ENCODE measurements at places on chromosomes 3 and 15. TPM values are rescaled to one million over a fixed set of nuclear protein-coding genes. Genes with fewer than 3 reads are reported as not detected.

CRYGS gene
- 4.0 TPM for total RNA-seq

FAM227B gene
- 5.1 TPM for total RNA-seq

IGSF11 gene
- total RNA-seq: 14.8 TPM

GRCh38 chr15:55907797-55908196, 85.6 kb downstream of the NEDD4 start:
- no peaks in the 10 kb centered on the region for H3K4me1 ChIP-seq
- H3K27ac ChIP-seq: peak overlapping the region; percentile 38
- H3K36me3 ChIP-seq: no peaks in the 10 kb centered on the region
- H3K27me3 ChIP-seq: no peaks in the 10 kb centered on the region

DNA sequence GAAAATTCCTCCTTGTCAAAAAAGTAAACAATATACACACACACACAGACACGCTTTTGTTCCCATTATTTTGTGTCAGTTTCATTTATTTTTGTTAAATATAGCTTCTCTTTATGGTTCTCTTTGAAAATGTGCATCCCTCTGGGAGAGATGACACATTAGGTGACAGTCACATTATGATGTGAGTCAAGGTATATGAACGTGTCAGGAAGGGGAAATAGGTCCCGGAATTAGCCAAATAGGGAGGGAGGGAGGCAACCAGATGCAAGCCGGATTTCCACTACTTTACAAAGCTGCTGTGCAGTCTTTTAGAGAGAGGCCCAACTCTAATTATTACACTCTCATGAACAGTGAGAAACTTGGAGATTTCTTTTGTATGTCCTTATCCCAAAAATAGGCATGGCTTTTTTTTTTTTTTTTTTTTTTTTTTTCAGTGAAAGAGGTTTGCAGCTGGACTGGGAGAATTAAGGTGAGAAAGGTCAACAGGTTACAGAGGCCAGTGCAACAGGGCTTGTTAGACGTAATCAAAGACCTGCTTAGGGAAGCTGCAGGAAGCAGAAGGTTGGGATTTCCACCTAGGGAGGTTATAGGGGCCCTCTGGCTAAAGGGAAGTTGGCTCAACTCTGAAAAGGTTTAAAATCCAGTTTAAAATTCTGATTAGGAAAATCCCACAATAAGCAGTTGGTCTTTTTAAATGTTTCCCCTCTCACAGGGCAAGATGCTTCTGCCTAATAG, 240.5 kb upstream of the UBE2E1 start:
- H3K27ac ChIP-seq: no peak overlapping the region
- H3K36me3 ChIP-seq: no peaks in the 10 kb centered on the region
- H3K4me1 ChIP-seq: no peaks in the 10 kb centered on the region
- no peak for DNase-seq
- H3K27me3 ChIP-seq: no peaks in the 10 kb centered on the region

DNA sequence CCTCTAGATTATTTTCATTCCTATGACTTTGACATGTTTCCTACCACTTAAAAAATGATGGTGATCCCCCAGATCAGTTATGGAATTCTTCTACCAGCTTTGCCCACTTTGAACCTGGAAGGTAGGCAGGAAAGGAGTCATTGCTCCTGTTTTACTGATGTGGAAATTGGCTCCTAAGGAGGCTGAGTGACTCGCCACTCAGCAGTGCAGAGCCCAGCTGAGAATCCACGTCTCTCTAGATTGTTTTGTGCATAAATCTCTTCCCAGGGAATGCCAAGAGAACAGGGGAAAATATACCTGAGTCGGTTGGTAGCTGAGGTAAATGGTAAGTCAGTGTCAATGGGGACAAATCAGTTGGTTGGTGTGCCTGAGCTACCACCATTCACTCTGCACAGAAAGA, 4.7 kb downstream of the LTF start:
- no peak for DNase-seq
- H3K4me1 ChIP-seq: no peaks in the 10 kb centered on the region
- no peaks in the 10 kb centered on the region for H3K36me3 ChIP-seq
- H3K4me3 ChIP-seq: no peak overlapping the region

GRCh38 chr3:159766563-159767185, 222.0 kb upstream of the IL12A start:
- H3K4me1 ChIP-seq: peaks cover 13% of the 10 kb centered on the region
- H3K36me3 ChIP-seq: no peaks in the 10 kb centered on the region
- no peak for DNase-seq
- H3K4me3 ChIP-seq: no peak overlapping the region

DNA sequence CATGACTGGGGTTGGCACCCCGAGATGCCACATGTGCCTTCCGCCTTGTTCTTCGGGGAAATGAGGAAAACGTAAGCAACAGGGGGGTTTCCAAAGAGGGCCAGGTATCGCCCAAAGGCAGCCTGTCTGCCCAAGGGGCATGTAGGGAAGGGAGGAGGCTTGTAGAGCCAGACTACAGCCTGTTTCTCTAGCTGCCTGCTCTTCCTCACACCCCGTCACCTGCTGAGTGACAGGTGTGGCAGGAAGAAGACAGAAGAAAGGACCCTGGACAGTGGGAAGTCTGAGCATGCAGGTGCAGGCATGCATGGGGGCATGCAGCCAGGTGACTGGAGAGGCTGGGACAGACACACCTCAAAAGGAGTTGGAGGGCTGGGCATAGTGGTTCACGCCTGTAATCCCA, 9.8 kb downstream of the PLA2G4E start:
- no peak overlapping the region for H3K27ac ChIP-seq
- H3K27me3 ChIP-seq: no peaks in the 10 kb centered on the region
- H3K4me3 ChIP-seq: no peak overlapping the region
- DNase-seq: no peak
- no peaks in the 10 kb centered on the region for H3K36me3 ChIP-seq

DNA sequence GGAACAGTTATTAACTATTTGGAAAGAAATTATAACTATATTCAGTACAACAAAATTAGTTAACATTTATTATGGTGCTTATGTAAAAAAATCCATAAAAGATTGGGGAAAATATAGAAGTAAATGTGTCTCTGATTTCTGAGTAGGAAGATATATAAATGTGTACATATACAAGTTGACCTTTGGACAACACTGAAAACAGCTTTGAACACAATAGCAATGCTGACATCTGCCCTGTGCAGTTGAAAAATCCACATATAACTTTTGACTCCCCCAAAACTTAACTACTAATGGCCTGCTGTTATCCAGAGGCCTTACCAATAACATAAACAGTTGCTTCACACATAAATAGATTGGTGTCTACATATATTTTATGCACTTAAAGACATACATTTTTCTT, 12.3 kb downstream of the TIMMDC1 start:
- peaks cover 5% of the 10 kb centered on the region for H3K4me1 ChIP-seq
- no peaks in the 10 kb centered on the region for H3K36me3 ChIP-seq
- H3K27ac ChIP-seq: no peak overlapping the region
- no peak for DNase-seq
- no peak overlapping the region for H3K4me3 ChIP-seq

- H3K4me1 ChIP-seq: peaks cover 25% of the 10 kb centered on the region
- H3K4me3 ChIP-seq: no peak overlapping the region
- H3K27me3 ChIP-seq: no peaks in the 10 kb centered on the region
Measured at GRCh38 chr15:43189296-43189695, 4.1 kb downstream of the CCNDBP1 start.

DNA sequence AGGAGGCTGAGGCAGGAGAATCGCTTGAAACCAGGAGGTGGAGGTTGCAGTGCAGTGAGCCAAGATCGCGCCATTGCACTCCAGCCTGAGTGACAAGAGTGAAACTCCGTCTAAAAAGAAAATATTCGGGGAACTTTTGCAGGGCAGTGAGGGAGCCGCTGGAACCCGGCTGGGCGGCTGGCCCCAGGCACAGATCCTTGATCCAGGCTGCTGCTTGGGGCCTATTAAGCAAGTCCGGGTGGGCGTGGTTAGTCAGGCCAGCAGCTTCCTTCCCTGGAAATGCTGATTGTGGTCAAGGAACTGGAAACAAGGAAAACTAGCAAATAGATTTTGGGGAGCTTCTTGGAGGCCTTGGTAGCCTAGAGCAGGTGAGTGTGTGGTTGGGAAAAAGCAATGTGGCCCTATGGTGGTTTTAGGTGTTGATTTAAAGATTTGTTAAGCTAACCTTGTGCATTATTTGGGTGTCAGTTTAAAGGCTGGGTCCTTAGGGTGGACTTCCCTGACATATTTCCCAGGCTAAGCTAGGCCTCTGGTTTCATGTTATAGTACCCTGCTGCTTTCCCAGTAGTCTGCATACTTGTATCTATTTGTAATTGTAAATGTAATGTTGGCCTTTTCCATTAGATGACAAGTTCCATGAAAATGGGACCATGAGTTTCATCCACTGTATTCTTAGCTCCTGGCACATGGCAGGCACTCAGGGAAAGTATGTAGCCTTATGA, 17.7 kb upstream of the SNX22 start:
- peaks cover 7% of the 10 kb centered on the region for H3K4me1 ChIP-seq
- no peak overlapping the region for H3K27ac ChIP-seq
- H3K36me3 ChIP-seq: peaks cover 94% of the 10 kb centered on the region
- no peaks in the 10 kb centered on the region for H3K27me3 ChIP-seq
- no peak overlapping the region for H3K4me3 ChIP-seq

- H3K36me3 ChIP-seq: no peaks in the 10 kb centered on the region
- H3K4me1 ChIP-seq: no peaks in the 10 kb centered on the region
- H3K4me3 ChIP-seq: no peak overlapping the region
- no peak for DNase-seq
- no peaks in the 10 kb centered on the region for H3K27me3 ChIP-seq
Measured at GRCh38 chr15:65948383-65948782, 79.1 kb downstream of the RAB11A start.

GRCh38 chr3:54427941-54428871, 305.9 kb downstream of the CACNA2D3 start:
- H3K36me3 ChIP-seq: no peaks in the 10 kb centered on the region
- H3K27ac ChIP-seq: no peak overlapping the region
- no peaks in the 10 kb centered on the region for H3K4me1 ChIP-seq
- H3K27me3 ChIP-seq: peaks cover 5% of the 10 kb centered on the region
- peak; percentile 52 for DNase-seq

GRCh38 chr3:15924914-15925313, 127.1 kb upstream of the ANKRD28 start:
- no peak for DNase-seq
- H3K4me1 ChIP-seq: no peaks in the 10 kb centered on the region
- no peak overlapping the region for H3K27ac ChIP-seq
- H3K36me3 ChIP-seq: no peaks in the 10 kb centered on the region
- H3K27me3 ChIP-seq: no peaks in the 10 kb centered on the region

DNA sequence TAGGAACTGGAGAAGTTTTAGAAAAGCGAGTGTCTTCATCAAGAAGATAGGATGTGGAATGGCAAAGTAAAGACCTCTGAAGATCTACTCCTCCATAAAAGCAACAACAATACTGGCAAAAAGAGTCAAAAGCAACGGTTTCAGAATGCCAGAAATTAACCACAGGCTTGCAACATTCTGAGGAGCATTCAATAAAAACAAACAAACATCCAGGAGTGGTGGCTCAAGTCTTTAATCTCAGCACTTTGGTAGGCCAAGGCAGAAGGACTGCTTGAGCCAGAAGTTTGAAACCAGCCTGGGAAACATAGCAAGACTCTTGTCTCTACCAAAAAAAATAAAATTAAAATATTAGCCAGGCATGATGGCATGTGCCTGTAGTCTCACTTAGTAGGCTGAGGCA, 143.2 kb upstream of the HACD2 start:
- no peak overlapping the region for H3K4me3 ChIP-seq
- no peaks in the 10 kb centered on the region for H3K36me3 ChIP-seq
- H3K27ac ChIP-seq: no peak overlapping the region
- H3K27me3 ChIP-seq: peaks cover 4% of the 10 kb centered on the region
- peaks cover 4% of the 10 kb centered on the region for H3K4me1 ChIP-seq

GRCh38 chr15:91938136-91938535, 84.6 kb downstream of the SLCO3A1 start:
- peaks cover 7% of the 10 kb centered on the region for H3K4me1 ChIP-seq
- no peak for DNase-seq
- H3K4me3 ChIP-seq: no peak overlapping the region
- no peak overlapping the region for H3K27ac ChIP-seq
- H3K36me3 ChIP-seq: no peaks in the 10 kb centered on the region

DNA sequence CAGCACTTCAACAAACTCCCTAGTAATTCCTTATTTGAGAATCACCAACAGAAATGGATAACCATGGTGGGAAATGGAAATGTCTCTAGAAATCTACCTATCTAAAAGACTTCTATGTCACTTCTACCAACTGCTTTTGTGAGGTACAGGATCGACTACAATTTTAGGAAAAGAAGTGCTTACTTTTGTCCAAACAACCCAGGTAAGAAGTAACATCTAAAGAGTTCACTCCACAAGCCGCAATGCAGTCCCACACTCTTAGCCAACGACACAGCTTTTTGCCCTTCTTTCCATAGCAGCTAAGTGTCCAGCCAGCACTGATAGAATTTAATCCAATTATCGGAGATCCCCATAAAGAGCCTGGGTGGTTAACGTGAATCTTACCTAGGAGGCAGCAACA, 28.1 kb downstream of the ANXA2 start:
- H3K27ac ChIP-seq: peak overlapping the region; percentile 85
- no peaks in the 10 kb centered on the region for H3K27me3 ChIP-seq
- H3K36me3 ChIP-seq: no peaks in the 10 kb centered on the region
- peaks cover 47% of the 10 kb centered on the region for H3K4me1 ChIP-seq
- DNase-seq: no peak

GRCh38 chr3:196927571-196928453, 14.5 kb downstream of the NCBP2 start:
- DNase-seq: no peak
- H3K4me3 ChIP-seq: no peak overlapping the region
- no peak overlapping the region for H3K27ac ChIP-seq
- no peaks in the 10 kb centered on the region for H3K27me3 ChIP-seq
- H3K4me1 ChIP-seq: peaks cover 4% of the 10 kb centered on the region

- H3K27ac ChIP-seq: no peak overlapping the region
- H3K4me1 ChIP-seq: no peaks in the 10 kb centered on the region
- no peak for DNase-seq
- H3K36me3 ChIP-seq: no peaks in the 10 kb centered on the region
- no peak overlapping the region for H3K4me3 ChIP-seq
- H3K27me3 ChIP-seq: no peaks in the 10 kb centered on the region
Measured at GRCh38 chr3:157045238-157045850, 114.6 kb downstream of the CCNL1 start.

- no peak for DNase-seq
- no peaks in the 10 kb centered on the region for H3K36me3 ChIP-seq
- H3K27ac ChIP-seq: no peak overlapping the region
- no peaks in the 10 kb centered on the region for H3K27me3 ChIP-seq
- H3K4me1 ChIP-seq: no peaks in the 10 kb centered on the region
- H3K4me3 ChIP-seq: no peak overlapping the region
Measured at GRCh38 chr3:115388811-115389210, 234.5 kb upstream of the GAP43 start.

DNA sequence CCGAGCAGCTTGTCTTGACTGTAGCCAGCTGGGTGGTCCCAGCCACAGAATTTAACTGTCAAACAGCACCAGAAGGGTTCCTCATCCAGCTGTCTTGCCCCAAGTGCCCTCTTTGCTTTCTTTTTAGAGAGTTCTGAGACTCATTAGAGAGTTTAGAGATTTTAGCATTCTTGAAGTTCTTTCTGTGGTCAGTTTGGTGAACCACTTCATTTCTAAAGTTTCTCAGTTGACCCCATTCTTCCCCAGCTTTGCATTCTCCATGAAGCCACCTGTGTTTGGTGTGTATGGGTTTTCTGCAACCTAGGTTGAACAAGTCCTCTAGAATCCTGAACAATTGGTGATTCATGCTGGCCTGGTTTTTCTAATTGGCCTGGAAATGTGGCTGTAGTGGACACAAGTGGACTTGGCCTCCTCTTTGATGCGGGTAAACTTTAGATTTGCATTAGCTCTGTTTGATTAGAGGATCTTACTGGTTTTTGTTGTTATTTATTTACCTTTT, 33.7 kb downstream of the FLNB start:
- H3K27me3 ChIP-seq: no peaks in the 10 kb centered on the region
- H3K4me3 ChIP-seq: no peak overlapping the region
- DNase-seq: no peak
- H3K4me1 ChIP-seq: peaks cover 5% of the 10 kb centered on the region
